Hypothalamus (tissue), 51 donors: ENCODE measurements at places on chromosomes 5 and 9.
A peak's percentile ranks its signal among the peaks of the same experiment; 100 is the strongest.

- no peak for DNase-seq
Observed at GRCh38 chr5:75062925-75063531, 10.7 kb upstream of the GCNT4 start.

DNA sequence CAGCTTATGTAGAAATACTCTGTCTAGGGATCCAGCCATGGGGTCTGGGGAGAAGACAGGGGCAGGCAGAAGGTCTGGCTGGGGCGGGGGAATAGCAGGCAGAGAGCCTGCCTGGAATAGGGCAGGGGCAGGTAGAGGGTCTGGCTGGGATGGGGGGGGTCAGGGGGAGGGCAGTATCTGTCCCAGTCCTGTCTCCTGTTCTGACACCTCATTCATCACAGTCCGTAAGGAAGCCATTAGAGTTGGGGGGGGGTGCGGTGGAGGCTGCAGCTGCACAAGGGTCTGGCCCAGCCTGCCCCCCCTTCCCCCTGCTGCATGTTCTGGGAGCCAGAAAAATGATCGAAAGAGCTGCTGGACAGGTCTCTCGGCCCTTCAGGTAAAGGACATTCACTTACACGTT lies 32.6 kb downstream of the CNTFR start:
- no peak for DNase-seq

DNA sequence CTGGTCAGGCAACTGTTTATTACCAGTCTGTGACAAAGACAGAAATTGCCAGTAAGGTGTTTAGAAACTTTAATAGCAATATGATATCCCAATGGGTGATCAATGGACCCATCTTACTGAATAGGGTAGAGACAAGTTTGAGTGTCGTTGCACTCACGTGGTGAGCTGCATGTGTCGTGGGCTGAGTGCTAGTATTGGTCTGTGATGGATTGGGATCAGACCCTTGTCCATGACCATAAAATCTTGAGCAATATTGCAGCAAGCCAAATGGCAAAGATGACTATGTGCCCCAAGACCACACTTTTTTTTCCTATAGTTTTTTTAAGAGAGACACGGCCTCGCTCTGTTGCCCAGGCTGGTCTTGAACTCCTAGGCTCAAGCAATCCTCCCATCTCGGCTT lies 114.5 kb downstream of the PALM2AKAP2 start:
- no peak for DNase-seq

DNA sequence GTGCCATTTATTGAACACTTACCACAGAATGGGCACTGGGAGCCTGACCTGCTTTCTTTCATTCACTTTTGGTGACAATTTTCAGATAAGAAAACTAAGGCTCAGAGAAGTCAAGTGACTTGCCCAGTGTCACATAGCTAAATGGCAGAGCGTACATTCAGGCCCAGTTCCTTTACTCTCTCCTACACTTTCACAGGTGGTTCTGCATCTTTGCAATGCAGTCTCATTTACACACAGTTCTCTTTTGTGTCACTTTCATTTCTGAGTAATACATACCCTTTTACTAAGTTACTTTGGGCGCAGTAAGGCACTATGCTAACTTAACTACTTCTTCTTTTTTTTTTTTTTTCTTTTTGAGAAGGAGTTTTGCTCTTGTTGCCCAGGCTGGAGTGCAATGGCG lies 8.3 kb downstream of the NFIL3 start:
- no peak for DNase-seq

- no peak for DNase-seq
Observed at GRCh38 chr9:134502809-134503211, 138.8 kb upstream of the COL5A1 start.

DNA sequence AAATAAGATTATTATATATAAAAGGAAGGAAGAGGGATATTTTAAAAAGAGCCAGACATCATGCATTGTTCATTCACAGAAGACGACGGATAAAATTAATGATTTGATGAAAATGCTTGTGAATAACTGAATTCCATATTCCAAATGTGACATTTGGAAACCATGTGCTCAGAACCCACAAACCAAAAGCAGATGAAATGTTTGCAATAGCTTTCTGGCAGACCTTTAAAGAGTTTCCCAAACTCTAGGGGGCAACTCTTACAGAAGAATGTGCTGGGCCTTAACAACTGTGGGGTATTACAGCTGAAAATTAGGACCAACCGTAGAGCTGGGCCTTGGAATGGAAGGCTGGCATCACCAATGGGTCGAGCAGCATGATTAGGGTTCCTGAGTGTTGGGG lies 471.0 kb downstream of the EFNA5 start:
- DNase-seq: no peak

DNA sequence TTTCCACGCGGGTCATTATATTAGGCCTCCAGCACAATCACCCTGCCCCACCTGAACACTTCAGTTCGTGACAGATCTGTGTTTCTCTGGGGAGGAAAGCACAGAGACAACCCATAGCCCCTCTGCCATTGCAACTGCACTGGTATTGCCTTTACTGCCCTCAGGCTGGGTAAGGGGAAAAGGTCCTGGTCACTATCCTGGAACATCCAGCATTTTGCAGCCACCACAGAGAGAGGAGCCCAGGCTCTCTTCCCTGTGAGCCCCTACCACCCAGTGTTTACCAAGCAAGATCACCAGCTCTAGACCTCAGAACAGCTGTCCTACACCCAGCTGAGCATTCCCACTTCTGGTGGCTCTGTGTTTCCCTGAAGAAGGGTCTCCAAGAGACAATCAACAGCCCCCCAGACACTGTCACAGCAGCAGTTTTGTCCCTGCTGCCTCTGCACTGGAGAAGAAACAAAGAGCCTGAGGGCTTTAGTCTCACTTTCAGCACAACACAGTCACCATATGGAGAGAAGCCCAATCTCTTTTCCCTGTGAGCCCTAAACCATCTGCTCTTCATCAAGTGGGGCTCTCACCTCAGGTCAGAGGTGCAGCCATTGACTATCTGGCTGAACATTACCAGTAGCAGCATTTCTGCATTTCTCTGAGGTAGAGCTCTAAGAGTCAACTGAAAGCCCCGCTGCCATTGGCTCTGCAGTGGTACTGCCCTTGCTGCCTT lies 655.2 kb upstream of the FAM174A start:
- no peak for DNase-seq

GRCh38 chr5:67244345-67244793 lies 47.8 kb upstream of the CD180 start:
- DNase-seq: no peak

GRCh38 chr9:129436751-129437625 lies 183.9 kb downstream of the C9orf50 start:
- DNase-seq: peak; percentile 45

- no peak for DNase-seq
Observed at GRCh38 chr5:9865574-9865973, 235.4 kb upstream of the TAS2R1 start.

- no peak for DNase-seq
Observed at GRCh38 chr5:14199902-14200301, 56.8 kb downstream of the TRIO start.

GRCh38 chr5:159001247-159001646 lies 98.5 kb downstream of the EBF1 start:
- DNase-seq: no peak

- no peak for DNase-seq
Observed at GRCh38 chr9:126507318-126508109, 106.2 kb upstream of the LMX1B start.

DNA sequence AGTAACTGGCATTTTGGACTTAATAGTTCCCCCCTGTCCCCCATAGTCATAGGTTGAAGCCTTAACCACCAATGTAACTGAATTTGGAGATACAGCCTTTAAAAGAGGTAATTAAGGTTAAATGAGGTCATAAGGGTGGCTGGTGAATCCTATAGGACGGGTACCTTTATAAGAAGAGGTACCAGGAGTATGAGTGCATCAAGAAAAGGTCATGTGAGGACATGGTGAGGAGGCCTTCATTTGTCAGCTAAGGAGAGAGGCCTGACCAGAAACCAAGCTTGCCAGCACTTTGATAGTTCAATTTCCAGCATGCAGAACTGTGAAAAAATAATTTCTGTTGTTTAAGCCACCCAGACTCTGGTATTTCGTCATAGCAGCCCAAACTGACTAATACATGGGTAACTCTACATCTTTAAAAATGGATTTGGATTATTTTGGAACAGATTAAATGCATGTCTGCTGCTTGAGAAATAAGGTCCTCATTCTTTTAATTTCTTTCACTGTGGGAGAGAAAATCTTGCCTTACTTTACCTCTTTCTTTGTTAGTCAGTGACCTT lies 9.7 kb downstream of the RASA1 start:
- no peak for DNase-seq

GRCh38 chr9:79880626-79881025 lies 308.9 kb downstream of the TLE4 start:
- DNase-seq: no peak

DNA sequence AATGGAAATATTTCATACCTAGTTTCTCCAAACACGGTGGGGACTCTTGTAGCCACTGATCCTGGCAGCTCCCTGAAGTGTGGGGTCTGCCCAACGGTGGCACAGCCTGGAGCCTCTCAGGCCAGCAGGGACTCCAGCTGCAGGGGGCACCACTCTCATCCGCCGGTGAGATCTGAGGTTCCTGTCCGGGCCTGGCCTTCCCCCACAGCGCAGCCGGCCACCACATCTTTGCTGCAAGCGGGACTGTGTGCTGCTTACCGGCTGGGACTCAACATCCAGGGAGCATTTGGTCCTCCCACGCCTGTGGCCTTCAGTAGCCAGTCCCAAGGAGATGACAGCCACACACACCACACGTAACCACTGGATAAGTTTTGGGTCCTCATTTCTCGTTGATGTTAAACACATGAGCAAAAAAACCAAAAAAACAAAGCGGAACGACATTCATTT lies 7.7 kb upstream of the NKX2-5 start:
- DNase-seq: no peak

DNA sequence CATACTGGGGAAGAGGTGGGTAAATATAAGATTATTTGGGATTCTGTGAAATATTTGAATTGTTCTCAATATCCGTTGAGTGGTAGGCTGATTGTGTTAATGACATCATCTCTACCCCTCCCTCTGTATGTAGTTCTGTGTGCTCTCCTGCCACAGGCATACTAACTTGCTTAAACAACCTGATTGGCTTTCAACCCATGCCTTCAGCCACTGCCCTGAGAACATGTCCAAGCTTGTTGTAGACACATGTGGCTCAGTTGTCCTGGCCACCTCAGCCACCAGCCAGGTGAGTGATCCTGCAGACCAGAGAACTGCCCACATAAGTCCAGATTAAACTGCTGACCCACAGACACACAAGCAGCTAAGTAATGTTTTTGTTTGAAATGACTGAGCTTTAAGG lies 31.1 kb downstream of the ANKS6 start:
- DNase-seq: no peak

DNA sequence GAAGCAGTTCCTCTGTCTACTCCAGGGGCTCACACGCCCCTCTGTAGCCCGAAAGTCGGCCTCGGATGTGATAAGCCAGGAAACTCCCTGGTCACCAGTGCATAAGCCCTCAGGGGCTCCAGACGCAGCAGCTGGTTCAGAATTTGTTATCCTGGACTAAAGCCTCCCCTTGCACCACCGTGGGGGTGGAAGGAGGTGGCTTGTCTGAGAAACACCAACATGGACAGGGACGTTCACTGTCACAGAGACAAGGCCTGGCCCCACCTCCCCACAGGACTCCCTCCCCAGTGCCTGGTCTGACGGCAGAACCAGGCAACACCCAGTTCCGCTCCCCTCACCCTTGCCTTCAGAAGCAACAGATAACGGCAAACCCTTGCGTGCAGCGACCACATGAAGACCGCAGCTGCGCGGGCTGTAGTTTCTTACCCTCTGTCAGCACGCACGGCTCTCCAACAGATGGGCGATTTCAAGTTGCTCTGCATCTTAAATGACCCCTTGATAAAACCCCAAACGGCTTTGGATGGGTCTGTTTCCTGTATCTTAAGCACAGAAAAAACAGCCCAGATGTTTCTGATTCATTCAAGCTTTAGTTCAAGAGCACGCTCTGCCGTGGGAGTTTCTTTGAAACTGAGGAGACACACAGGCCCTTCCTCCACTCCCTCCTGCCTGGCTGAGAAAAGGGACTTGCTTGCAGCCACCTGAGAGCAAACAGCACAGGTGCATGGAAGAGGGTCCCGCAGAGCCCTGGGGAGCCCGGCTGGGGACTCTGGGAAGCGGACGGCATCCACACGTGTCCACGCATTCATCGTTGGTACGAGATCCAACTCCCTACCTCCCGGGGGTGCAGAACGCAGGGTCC lies 44.7 kb upstream of the NKD2 start:
- DNase-seq: no peak

GRCh38 chr5:177494346-177495195 lies 2.8 kb downstream of the PDLIM7 start:
- no peak for DNase-seq

DNA sequence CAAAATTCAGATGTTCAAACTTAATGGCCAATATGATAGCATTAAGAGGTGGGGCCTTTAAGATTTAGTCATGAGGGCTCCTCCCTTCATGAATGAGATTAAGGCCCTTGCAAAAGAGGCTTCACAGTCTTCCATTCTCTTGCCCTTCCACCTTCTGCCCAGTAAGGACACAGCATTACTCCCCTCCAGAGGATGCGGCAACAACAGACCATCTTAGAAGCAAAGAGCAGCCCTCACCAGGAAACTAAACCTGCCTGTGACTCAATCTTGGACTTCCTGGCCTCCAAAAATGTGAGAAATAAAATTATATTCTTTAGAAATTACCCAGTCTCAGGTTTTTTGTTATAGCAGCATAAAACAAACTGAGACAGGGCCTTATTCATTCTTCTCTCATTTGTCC lies 8.2 kb downstream of the AP3B1 start:
- no peak for DNase-seq

DNA sequence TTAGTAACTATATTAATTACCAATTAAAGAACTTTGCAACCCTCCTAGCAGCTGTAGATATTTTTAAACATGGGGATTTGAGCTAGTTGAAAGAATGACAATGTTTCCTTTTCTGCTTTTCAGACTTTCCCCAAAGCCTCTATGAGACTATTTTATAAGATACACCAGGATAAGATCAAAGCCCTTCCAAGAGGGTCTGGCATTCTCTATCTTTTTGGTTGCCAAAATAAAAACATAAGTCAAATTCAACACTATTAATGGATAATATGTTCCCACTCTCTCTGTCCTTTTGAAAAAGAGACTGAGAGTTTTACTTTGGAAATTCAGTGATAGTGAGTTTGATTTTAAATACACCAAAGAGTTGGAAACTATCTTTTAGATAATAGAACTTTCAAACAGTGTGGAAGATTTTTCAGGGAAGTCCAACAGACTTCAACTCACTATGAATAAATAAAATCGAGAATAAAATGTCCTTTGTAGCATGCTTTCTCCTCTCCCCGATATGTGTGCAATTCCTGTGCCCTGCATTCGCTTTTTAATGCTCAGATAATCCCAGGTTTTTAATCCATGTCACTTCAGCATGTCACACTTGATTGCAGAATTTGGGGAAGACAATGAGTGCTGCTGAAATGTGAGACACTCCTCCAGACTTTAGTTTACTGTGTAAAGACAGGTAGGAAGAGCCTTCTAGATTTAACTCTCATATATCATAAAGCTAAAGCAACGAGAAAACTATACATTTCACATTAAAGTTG lies 1095.7 kb upstream of the DMAC1 start:
- no peak for DNase-seq

DNA sequence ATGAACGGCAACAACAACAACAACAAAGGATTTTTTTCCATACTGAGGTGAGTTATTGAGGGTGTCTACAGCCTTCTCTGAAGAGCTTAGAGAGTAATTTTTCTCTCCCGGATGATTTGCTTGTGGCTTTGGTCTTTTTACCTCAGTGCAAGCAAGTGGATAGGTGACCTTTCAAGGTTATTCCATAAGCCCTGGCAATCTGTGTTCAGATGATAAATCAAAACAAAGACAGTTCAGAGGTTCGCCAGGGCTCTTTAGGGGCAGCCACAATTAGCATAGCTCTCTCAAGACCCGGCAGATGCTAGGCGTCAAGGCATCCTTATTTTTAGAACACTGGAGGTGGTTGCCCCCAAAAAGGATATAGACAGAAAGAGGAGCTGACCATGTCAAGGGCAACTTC lies 417.9 kb upstream of the C9orf72 start:
- no peak for DNase-seq
